ENCODE measurements at places on chromosomes 11 and 22.

- no peak for DNase-seq
These were observed 90.4 kb upstream of the PDGFD start for GRCh38 chr11:104254347-104254746.

GRCh38 chr11:19571906-19572305 is 140.7 kb upstream of the NAV2 start:
- peak; percentile 56 for DNase-seq

GRCh38 chr11:117314840-117315239 is 1.2 kb downstream of the BACE1 start:
- no peak for DNase-seq

DNA sequence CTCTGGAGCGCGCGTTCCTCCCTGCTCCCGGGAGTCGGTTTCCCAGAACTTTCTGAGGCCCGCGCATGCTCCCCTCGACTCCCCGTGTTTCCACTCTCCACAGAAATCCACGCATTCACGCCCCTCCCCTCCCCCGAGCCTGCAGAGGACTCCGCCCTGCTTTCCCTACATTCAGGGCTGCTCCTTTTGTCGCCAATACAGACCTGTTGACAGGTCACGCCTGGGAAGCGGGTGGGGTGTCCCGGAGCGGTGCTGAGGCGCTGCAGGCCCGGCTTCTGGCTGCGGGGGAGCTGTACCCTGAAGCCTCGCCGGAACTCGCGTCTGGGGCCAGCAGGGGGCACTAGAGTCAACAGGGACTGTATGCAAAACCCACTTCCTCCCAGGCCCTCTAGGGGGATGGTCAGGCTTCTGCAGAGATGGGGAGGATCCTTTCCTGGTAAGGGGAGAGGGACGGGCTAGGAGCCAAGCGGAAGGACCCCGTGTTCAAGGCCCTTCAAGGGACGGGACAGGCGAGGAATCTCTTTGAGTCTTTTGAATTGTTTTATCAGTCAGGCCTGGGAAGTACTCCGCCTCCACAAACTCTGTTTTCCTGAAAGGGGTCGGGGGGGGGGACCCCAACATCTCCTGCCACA is at the start of gene PRAME:
Gene PRAME (minus strand): TSS at position 294 of the 632 bp plus-strand sequence. CDS start 2,433 bp downstream, outside the sequence.
- DNase-seq: no peak

- no peak for DNase-seq
These were observed 50.4 kb downstream of the TENM4 start for GRCh38 chr11:79390477-79390876.

DNA sequence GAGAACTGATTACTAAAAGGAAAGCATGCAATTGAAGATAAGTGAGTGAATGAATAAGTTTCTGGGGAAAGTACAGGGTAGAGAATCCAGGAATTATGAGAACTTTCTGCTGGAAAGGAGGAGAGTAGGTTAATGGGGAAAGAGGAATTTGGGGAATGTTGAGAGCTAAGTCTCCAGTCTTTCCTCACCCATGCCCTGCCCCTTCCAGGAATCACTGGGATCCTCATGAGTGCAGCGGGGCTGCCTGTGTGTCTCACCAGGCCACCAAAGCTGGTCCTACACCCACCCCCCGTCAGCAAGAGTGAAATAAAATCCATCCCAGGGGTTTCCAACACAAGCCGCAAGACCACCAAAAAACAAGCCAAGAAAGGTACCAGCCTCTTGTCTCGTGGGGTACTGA is 17.0 kb downstream of the DTX4 start:
- DNase-seq: no peak

GRCh38 chr11:131408025-131408640 is 37.7 kb downstream of the NTM start:
- no peak for DNase-seq

- no peak for DNase-seq
These were observed 20.1 kb downstream of the OOSP3 start for GRCh38 chr11:59898650-59899049.

- DNase-seq: no peak
These were observed 9.4 kb downstream of the C11orf97 start for GRCh38 chr11:94521684-94522083.

DNA sequence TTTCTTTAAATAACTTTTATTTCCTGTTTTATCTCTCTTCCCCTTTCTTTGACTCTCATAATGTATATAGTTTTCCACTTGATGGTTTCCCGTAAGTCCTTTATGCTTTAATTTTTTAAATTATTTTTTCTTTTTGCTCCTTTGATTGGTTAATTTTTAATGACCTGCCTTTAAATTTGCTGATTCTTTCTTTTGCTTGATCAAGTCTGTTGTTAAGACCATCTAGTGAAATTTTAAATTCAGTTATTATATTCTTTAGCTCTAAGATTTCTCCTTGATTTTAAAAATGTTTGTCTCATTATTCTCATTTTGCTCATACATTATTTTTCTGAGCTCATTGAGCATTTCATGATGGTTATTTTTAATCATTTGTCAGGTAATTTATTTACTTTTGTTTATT is 718.6 kb downstream of the METTL15 start:
- no peak for DNase-seq

GRCh38 chr11:6721343-6721742 is 38.2 kb upstream of the MRPL17 start:
- DNase-seq: no peak

DNA sequence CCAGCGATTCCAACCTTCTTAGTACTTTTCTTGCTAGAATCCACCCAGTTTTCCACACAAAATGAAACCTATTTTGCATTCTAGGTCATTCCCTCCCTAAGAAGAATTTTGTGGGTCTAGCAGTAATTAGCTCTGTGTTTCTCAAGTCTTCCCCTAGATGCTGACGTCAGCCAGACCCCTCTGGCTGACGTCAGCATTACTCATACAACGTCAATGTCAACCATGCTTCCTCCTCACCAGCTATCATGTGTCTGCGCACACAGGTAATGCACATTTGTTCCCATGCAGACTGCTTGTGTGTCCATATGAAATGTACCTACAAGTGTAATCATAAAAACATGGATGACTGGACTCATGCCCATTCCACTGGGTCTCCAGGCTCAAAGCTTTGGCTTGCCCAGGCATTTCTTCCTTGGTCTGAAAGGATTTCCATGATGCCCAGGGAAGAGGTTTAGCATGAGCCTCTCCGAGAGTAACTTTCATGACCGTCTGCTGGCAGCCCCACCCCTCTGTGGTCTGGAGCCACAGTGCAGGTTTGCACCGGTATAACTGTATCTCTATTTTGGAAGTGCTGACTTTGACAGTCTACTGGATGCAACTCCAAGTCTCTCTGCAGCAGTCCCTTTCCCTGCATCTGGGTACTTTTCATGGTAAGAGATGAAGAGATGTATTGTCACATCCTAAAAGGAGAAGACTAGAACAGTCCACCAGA is 58.6 kb downstream of the DSCAML1 start:
- no peak for DNase-seq

DNA sequence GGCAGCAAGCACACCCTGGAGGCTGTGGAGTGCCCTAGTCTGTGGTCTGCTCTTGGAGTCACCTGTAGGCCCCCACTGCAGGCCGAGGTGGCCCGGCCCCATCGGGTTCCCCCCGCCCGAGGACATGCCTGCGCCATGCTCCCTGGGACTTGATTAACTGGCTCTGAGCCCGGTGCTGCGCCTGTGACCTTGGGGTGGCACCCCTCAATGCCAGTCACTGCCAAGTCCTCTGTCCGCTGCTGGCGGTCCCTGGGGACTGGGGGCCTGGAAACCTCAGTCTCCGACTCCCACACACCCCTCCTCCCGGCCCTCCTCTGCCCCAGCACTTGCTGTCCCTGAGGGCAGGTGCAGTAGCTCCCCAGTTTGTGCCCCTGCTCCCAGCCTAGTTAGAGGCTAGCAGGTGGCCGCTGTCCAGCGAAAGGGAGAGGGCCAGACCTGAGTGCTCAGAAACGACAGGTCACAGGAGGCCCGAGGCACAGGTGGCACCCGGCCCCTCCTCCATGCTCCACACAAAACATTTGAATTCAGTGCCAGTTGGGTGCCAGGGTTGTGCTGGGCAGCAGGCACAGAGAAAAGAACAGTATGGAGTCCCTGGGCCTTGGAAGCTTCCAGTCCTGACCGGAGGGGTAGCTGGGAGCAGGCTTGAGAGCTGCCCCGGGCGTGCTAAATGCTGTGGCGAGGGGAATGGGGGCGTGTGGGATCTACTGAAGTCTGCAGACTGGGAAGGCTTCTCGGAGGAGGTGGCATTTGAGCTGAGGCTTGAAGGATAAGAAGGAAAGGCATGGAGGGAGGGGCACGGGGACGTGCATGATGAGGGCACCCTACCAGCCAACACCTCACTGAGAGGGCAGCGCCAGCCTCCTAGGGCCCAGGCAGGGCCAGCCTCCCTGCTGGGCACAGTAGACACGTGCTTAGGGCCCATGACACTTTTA is 16.4 kb upstream of the FLRT1 start:
- DNase-seq: no peak

- no peak for DNase-seq
These were observed 57.6 kb upstream of the B3GAT1 start for GRCh38 chr11:134469627-134470026.

DNA sequence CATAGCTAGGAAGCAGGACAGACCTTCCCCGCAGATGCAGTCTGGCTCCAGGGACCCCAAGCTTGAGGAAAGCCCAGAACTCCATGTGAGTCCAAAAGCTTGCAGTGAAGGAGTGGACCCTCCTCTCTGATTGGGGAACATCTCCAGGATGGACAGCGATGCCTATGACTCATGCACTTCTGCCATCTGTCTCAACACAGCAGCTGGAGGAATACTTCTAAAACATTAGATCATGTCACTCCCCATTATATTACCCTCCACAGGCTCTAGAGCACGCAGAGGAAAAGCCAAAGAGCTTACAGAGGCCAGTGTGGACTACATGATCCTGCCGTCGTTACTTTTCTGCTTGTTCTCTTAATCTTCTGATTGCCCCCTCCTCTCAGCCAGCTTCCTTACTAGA is 605.7 kb downstream of the INSC start:
- DNase-seq: no peak

DNA sequence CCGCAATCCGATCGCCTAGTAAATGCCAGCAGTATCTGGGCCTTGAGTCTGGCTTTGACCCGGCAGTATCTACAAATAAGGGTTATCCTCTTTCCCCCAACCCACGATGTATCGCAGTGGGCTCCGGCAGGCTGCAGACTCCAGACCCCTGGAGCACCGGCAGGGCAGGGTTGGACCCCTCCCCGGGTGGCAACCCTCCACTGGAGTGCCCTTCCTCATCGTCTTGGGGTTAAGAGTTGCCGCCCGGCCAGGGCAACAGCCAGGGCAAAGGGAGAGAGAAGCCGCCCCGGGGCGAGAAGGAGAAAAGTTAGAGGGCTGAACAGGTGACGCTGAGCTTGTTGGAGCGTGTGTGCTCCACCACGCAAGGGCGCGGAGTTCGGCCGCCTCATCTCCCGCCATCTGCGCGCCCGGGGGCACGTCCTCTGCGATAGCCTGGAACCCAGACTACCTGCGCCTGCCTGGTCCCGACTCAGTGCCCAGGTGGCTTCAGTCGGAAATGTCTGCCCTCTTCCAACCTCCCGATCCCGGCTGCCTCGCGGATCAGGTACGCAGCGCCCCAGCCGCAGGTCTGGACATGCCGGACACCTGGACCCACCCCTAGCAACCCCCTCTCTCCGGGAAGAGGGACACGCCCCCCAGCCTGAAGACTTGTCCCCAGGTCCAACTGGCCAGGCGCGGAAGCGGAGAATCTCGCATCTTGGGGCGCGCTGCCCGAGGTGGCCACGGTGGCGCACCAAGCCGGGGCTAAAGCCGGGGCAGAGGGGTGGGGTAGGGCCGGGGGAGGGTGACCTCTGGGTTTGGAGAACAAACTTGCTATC is 1.2 kb downstream of the DSCAML1 start:
- no peak for DNase-seq

- DNase-seq: no peak
These were observed 32.1 kb downstream of the APOL5 start for GRCh38 chr22:35749808-35750207.

DNA sequence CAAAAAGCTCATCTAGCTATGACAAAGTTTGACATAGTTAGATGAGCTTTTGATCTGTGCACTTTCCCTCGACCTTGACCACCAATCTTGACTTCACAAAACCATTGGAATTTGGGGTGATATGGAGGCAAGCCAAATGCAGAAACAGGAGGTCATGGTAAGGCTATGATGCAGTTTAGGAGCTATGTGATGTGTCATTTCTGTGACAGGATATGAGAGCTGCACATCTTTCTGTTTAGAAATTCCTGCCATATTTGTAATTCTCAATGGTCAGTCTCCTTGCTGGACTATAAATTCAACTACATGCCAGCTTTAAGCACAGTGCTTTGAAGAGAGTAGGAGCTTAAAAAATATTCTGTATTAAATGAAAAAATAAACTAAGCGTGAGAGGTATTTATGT is 12.9 kb downstream of the OR51B6 start:
- DNase-seq: no peak

GRCh38 chr11:59403546-59403945 is 22.7 kb downstream of the OR5A2 start:
- DNase-seq: no peak

DNA sequence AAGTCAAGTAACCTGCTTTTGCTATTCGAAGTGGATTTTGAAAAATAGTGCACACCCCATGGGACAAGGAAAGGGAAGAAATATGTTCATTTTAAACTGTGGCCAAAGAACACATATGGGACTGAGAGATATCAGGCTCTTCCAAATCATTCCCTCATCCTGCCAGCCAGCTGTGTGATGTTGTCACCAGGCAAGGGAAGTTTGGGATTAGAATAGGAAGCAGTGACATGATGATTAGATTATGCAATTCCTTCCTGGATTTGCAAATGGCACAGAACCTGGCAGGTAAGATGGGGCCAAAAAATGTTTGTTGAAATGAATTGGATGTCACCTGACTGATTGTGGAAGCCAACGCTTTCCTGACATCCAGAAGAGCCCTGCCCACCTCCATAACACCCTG is 4.9 kb upstream of the SCN3B start:
- DNase-seq: no peak

DNA sequence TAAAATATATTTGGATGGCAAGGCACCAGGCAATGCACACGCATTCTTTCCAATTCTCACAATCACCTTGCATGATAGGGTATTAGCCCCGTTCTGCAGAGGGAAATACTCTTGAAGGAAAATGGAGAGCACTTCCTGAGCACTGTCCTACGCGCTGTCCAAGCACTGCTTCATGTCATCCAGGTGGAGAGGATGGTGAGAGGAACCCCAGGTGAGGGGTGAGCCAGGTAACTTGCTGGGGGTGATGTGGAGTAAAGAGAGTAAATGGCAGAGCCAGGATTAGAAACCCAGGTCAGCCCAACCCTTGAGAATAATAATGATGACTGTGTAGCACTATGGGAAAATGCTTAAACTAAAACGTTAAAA is 711 bp upstream of the PACSIN2 start:
- DNase-seq: no peak

Measured in coronary artery (tissue), 2 donors.